Uterus (tissue), 4 donors: ENCODE measurements at places on chromosomes 6 and 20. TPM values are rescaled to one million over a fixed set of nuclear protein-coding genes. Genes with fewer than 3 reads are reported as not detected.

The SLC17A1 gene
- total RNA-seq: not detected

The LBP gene
- total RNA-seq: not detected

The RSPO3 gene
- total RNA-seq: 23.5 TPM

The TSBP1 gene
- not detected for total RNA-seq

The ERVFRD-1 gene
- total RNA-seq: not detected

The FAM83D gene
- 15.1 TPM for total RNA-seq

The LIME1 gene
- total RNA-seq: 2.6 TPM

The SLC25A27 gene
- total RNA-seq: 30.9 TPM

DNA sequence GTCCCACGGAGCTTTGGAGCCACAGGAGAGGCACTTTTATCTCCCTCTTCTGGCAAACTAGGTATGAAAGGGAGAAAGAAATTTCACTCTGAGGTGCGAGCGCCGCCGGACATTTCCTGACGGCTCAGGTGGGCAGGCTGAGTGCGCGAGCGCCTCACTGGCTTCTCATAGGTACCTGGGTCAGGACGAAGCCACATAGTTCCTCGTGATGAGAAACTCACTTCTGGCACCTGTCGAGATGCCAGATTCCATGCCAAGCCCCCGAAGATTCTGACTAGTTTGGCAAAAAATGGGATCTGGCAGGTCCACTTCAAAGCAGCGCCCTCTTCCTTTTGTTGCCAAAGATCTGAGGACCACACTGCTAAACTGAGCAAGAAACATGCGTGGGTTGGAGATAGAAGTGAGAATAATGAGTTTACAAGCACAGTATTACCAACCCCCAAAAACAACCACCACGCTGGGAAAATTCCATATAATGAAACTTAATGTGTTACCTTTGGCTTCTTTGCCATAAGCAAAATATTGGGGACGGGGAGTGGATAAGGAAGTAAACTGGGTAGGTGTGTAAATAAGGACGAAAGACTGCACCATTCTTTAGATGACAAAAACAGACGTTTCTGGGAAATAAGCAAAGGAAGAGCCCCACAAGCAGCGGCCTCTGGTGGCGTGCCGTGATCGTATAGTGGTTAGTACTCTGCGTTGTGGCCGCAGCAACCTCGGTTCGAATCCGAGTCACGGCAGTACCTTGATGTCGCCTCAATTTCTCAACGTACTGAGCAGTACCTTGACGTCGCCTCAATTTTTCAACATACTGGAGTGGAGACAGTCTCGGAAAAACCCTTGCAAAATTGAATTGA is 89.8 kb upstream of the PRSS16 start:
- peak overlapping the region; percentile 26 for H3K4me3 ChIP-seq
- no peaks in the 10 kb centered on the region for H3K36me3 ChIP-seq
- peak overlapping the region; percentile 55 for H3K27ac ChIP-seq

- no peaks in the 10 kb centered on the region for H3K27me3 ChIP-seq
- no peak overlapping the region for H3K4me3 ChIP-seq
- DNase-seq: no peak
- H3K36me3 ChIP-seq: no peaks in the 10 kb centered on the region
- H3K4me1 ChIP-seq: no peaks in the 10 kb centered on the region
Observed at GRCh38 chr20:31617432-31618104, 12.5 kb downstream of the ID1 start.

DNA sequence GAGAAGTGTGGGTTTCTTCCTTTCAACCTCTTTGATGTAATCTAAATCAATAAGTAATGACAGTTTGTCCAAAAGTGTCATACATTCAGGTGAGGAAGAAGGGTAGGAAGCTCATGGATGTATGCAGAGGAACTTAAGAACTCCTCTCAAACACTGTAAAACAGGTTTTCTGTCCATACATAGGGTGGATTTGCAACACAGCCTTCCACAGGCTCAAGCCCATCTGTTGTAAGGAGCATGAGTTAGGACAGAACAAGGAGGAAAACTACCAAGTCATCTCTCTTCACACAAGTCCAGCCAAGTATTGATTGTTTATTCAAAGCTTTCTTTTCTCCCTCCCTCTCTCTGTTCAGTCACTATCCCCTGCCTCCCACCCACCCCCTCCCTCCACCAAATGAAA is 49.0 kb upstream of the CDYL start:
- no peak overlapping the region for H3K4me3 ChIP-seq
- no peaks in the 10 kb centered on the region for H3K27me3 ChIP-seq
- no peaks in the 10 kb centered on the region for H3K36me3 ChIP-seq
- no peak overlapping the region for H3K27ac ChIP-seq
- no peak for DNase-seq

DNA sequence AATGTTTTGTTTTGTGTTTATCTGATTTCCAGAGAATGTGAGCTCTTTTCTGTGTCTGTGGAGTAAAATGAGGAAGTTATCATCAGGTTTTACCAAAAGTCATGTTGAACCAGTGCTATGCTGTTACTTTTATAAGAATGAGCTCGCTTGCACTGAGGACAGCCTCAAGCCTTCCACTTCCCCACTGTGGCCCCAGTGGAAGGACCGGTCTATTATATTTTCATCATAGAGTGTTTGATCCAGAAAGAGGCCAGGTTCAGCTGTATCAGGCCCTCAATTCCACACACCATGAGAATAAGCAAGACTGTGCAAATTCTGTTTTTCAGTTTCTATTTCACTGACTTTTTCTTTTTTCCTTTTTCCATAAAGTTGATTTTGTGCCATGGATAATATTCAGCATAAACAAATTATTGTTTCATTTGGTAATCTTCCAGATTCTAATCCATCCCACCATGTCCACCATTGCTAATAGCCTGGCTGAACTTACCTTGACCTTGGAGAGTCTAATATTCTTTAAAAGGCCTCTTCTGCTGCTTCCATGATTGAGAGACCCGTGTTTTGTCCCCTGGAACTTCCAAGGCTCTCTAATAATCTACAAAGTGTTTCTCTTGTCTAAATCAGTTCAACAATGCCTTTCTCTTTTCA is 286.2 kb downstream of the THBS2 start:
- H3K4me3 ChIP-seq: no peak overlapping the region
- no peaks in the 10 kb centered on the region for H3K4me1 ChIP-seq
- no peak for DNase-seq
- H3K27ac ChIP-seq: peak overlapping the region; percentile 31

DNA sequence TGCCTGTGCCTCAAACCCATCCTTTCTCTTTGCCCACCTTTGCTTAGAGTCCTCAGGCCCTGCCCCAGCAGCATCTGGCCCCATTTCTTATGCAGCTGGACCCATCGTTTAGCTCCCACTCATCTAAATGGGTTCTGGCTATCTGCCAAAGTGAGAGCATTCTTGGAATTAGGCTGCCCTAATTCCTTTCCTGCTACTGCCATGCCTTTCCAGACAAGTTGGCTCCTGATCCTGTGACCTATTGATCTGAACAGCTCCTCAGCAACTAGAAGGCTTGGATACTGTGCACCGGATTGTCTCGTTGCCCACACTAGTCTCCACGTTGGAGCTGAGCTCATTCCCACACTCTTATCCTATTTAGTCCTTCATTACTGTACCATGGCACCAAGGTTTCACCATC is 22.9 kb downstream of the DZANK1 start:
- H3K36me3 ChIP-seq: no peaks in the 10 kb centered on the region
- DNase-seq: no peak
- no peaks in the 10 kb centered on the region for H3K27me3 ChIP-seq
- no peak overlapping the region for H3K4me3 ChIP-seq
- H3K4me1 ChIP-seq: no peaks in the 10 kb centered on the region
- no peak overlapping the region for H3K27ac ChIP-seq

DNA sequence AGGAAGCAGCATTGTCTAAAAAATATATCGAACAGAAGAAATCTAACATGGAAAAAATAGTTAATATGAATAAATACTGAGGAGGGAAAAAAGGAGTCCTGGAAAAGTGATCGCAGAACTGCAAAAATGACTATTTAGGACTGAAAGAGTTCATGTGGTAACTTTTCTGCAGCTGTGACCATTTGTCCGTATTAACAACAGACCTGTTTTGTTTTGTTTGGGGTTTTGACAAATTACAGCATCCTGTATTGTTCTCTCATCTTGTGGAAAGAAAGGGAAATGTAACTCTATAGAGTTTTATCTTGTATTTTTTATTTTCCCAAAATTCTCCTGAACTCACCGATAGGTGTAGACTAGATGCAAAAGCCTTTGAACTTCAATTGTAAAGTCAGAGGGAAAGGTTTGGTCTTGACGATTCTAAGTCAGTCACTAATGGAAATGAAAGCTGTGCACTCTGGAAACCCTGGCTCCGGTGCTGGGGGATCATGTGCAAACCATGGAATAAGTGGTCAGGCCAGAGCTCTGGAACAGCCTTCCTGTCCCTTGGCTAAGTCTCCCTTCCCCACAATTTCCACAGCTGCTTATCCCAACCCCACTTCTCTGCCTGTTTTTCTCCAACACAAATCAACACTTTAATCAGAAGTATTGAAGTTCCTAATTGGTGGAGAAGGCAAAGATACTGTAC is 51.2 kb upstream of the MARCKS start:
- no peak overlapping the region for H3K4me3 ChIP-seq
- no peaks in the 10 kb centered on the region for H3K27me3 ChIP-seq
- peak overlapping the region; percentile 3 for H3K27ac ChIP-seq
- no peaks in the 10 kb centered on the region for H3K4me1 ChIP-seq
- no peaks in the 10 kb centered on the region for H3K36me3 ChIP-seq

GRCh38 chr20:63740627-63741353 is 1.2 kb downstream of the SLC2A4RG start:
- H3K36me3 ChIP-seq: no peaks in the 10 kb centered on the region
- peak overlapping the region; percentile 77 for H3K4me3 ChIP-seq
- H3K27ac ChIP-seq: peak overlapping the region; percentile 88
- H3K4me1 ChIP-seq: no peaks in the 10 kb centered on the region
- peak; percentile 96 for DNase-seq

DNA sequence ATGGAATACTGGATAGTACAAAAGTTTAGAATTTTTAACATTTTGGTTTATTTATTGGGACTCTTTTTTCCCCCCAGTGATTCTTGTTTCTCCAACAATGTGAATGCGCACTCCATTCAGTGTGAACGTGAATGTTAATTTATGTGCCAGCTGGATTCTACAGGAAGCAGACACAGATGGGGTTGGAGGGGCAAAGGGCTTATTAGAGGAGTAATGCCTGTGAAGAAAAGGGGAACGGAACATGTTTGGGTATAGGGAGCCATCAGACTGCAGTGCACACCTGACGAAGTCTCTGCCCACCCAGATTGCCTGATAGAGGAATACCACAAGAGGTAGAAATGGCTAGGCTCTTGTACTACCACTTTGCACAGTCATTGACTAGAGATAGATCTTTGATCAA is 48.2 kb downstream of the PTPRA start:
- H3K27me3 ChIP-seq: no peaks in the 10 kb centered on the region
- no peak for DNase-seq
- no peaks in the 10 kb centered on the region for H3K36me3 ChIP-seq
- no peaks in the 10 kb centered on the region for H3K4me1 ChIP-seq
- no peak overlapping the region for H3K27ac ChIP-seq
- H3K4me3 ChIP-seq: no peak overlapping the region

DNA sequence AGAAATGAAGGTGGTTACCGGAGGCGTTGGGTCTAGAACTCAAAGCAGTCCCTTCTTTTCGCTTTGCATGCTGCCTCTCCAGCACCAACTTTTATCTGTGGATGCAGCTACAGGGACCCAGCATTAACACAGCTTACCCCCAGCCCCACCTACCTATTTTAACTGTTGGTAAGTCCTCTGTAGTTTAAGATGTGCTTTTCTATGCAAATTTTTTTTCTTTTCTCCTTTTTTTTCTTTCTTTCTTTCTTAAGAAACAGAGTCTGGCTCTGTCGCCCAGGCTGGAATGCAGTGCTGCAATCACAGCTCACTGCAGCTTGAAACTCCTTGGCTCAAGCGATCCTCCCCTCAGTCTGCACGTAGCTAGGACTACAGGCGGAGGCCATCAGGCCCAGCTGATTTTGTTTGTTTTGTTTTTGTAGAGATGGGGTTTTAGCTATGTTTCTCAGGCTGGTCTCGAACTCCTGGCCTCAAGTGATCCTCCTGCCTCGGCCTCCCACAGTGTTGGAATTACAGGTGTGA is 6.5 kb upstream of the USP45 start:
- no peaks in the 10 kb centered on the region for H3K4me1 ChIP-seq
- peak overlapping the region; percentile 80 for H3K4me3 ChIP-seq
- DNase-seq: peak; percentile 39
- no peaks in the 10 kb centered on the region for H3K36me3 ChIP-seq
- H3K27me3 ChIP-seq: no peaks in the 10 kb centered on the region

DNA sequence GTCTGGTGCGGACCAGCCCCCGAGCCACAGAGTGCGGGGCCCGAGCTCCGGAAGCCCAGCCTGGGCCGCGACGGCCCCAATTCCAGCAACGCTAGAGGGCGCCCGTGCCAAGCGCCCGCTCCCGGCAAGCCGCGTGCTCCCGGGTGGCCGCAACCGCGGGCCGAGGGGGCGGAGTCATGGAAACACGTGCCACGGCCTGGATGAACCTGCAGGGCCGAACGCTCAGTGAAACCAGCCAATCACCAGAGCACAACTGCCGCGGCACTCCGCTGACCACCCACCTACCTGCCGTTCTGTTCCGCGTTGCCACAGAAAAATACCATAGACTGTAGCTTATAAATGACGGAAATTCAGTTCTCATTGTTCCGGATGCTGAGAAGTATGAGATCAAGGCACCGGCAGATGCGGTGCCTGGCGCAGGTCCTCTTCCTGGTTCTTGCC is 85.7 kb upstream of the FOXC1 start:
- peak; percentile 36 for DNase-seq
- no peak overlapping the region for H3K27ac ChIP-seq
- no peaks in the 10 kb centered on the region for H3K36me3 ChIP-seq
- no peak overlapping the region for H3K4me3 ChIP-seq
- H3K27me3 ChIP-seq: no peaks in the 10 kb centered on the region
- no peaks in the 10 kb centered on the region for H3K4me1 ChIP-seq

GRCh38 chr6:165774903-165775601 is 112.0 kb upstream of the PDE10A start:
- H3K4me3 ChIP-seq: no peak overlapping the region
- no peaks in the 10 kb centered on the region for H3K27me3 ChIP-seq
- no peaks in the 10 kb centered on the region for H3K36me3 ChIP-seq
- no peak overlapping the region for H3K27ac ChIP-seq

- no peaks in the 10 kb centered on the region for H3K27me3 ChIP-seq
- DNase-seq: no peak
- no peak overlapping the region for H3K4me3 ChIP-seq
- no peaks in the 10 kb centered on the region for H3K36me3 ChIP-seq
- no peaks in the 10 kb centered on the region for H3K4me1 ChIP-seq
Observed at GRCh38 chr6:89585154-89585553, 53.4 kb downstream of the LYRM2 start.

DNA sequence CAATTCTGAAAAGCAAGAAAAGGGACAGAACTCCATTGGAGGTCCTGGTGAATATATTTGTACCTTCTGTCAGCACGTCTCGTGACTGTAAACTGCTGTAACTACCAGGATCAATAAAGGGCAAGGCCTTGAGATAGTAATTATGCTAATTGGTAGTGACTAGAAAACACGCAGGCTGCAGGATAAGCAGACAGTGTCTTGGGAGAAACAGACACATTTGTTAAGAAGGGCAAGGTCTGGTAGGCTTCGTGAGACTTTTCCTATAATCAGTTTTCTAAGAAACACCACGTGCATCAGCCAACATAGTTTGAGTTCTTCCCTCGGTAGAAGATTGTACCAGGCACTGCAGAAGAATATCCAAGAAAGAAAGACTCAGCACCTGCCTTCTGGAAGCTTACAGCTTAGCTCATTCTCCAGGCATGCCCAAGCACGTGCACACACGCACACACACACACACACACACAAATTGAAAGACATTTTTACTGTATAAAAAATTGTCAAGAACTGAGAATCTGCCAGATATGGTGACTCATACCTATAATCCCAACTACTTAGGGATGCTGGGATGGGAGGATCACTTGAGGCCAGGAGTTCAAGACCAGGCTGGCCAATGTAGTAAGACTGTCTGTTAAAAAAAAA is 167.0 kb upstream of the SASH1 start:
- H3K4me3 ChIP-seq: no peak overlapping the region
- H3K27me3 ChIP-seq: no peaks in the 10 kb centered on the region
- H3K27ac ChIP-seq: no peak overlapping the region
- no peaks in the 10 kb centered on the region for H3K4me1 ChIP-seq
